ENCODE measurements at places on chromosomes 2 and 18.

GRCh38 chr2:232611559-232612218, 21.7 kb upstream of the EFHD1 start:
- no peaks in the 10 kb centered on the region for H3K27me3 ChIP-seq
- H3K27ac ChIP-seq: no peak overlapping the region
- no peaks in the 10 kb centered on the region for H3K36me3 ChIP-seq
- H3K4me3 ChIP-seq: no peak overlapping the region
- DNase-seq: peak; percentile 79
- H3K4me1 ChIP-seq: no peaks in the 10 kb centered on the region

DNA sequence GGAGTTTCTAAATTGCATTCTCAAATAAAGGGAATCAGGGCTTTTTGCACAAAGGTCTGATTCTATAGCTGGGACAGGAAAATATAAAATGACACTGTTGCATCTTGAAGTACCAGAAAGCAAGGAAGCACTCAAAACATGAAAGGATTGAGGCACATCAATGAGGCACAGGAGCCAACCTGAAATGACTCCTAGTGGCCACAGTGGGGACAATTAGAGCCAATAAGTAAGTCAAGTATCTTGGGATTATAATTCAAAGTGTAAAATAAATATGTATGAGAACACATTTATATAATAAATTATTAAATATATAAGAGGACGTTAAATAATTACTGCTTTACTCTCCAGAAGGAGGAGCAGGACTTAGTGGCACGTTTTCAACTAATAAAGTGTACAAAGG, 1259.5 kb upstream of the CDH2 start:
- no peak for DNase-seq
- no peaks in the 10 kb centered on the region for H3K4me1 ChIP-seq
- H3K36me3 ChIP-seq: peaks cover 4% of the 10 kb centered on the region
- H3K27ac ChIP-seq: no peak overlapping the region
- no peak overlapping the region for H3K4me3 ChIP-seq
- H3K27me3 ChIP-seq: no peaks in the 10 kb centered on the region

- DNase-seq: peak; percentile 72
- H3K27ac ChIP-seq: no peak overlapping the region
- H3K4me3 ChIP-seq: no peak overlapping the region
- no peaks in the 10 kb centered on the region for H3K27me3 ChIP-seq
- H3K36me3 ChIP-seq: no peaks in the 10 kb centered on the region
- H3K4me1 ChIP-seq: no peaks in the 10 kb centered on the region
Observed at GRCh38 chr2:237060534-237061312, 25.0 kb upstream of the COPS8 start.

DNA sequence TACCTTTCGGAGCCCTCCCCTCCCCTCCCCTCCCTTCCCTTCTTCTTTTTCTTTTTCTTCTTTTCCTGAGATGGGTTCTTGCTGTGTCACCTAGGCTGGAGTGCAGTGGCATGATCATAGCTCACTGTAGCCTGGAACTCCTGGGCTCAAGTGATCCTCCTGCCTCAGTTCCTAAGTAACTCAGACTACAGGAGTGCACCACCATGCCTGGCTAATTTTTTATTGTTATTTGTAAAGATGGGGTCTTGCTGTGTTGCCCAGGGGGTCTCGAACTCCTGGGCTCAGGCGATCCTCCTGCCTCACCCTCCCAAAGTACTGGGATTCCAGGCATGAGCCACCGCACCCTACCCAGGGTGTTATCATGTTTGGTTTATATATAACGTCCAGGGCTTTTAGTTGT, 66.7 kb downstream of the ASB1 start:
- no peak for DNase-seq
- no peaks in the 10 kb centered on the region for H3K4me1 ChIP-seq
- H3K4me3 ChIP-seq: no peak overlapping the region
- no peaks in the 10 kb centered on the region for H3K27me3 ChIP-seq
- no peak overlapping the region for H3K27ac ChIP-seq
- no peaks in the 10 kb centered on the region for H3K36me3 ChIP-seq

- no peaks in the 10 kb centered on the region for H3K36me3 ChIP-seq
- H3K4me3 ChIP-seq: no peak overlapping the region
- no peaks in the 10 kb centered on the region for H3K27me3 ChIP-seq
- H3K27ac ChIP-seq: no peak overlapping the region
Observed at GRCh38 chr2:142425551-142425950, 294.7 kb upstream of the LRP1B start.
